Stimulated activated CD4-positive, alpha-beta T cell treated with anti-CD3 and anti-CD28 coated beads, Interleukin-12 subunit alpha, Interleukin-12 subunit beta, amount 100 ng/mL, for 24 hours (primary cell): ENCODE measurements at places on chromosomes 3 and 15.

- DNase-seq, result no peak
These were observed 44.4 kb downstream of the GAP43 start for GRCh38 chr3:115667738-115668065.

DNA sequence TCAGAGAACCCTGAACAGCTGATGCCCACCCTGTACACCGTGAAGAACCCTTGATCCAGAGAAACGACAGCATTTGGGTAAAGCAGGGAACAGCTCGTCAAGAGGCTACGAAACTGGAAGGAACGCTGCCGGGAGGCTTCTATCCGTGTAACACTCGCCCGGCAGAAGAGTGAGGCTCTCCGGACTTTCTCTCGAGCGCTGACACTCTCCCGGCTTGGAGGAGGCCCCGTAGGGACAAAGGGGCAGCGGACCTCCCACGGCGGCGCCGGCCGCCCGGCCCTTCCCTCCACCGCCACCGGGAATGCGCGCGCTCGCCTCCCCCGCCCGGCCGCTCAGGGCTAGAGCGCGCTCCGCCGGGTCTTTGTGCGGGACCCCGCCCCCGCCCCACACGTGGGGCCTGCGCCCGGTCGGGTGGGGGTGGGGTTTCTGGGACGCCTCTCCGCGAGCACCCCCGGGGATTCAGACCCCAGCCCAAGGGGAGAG lies 1.7 kb downstream of the HYAL2 start:
- peak; percentile 41 for DNase-seq

- no peak for DNase-seq
These were observed 641.6 kb upstream of the TBL1XR1 start for GRCh38 chr3:177838766-177839350.

- DNase-seq, result no peak
These were observed 100.2 kb upstream of the BOC start for GRCh38 chr3:113111011-113111707.

- no peak for DNase-seq
These were observed 913 bp upstream of the WNT7A start for GRCh38 chr3:13880811-13881156.

- no peak for DNase-seq
These were observed 235.6 kb downstream of the SV2B start for GRCh38 chr15:91335702-91336101.

GRCh38 chr15:67188551-67189218 lies 65.8 kb downstream of the AAGAB start:
- DNase-seq, result no peak

DNA sequence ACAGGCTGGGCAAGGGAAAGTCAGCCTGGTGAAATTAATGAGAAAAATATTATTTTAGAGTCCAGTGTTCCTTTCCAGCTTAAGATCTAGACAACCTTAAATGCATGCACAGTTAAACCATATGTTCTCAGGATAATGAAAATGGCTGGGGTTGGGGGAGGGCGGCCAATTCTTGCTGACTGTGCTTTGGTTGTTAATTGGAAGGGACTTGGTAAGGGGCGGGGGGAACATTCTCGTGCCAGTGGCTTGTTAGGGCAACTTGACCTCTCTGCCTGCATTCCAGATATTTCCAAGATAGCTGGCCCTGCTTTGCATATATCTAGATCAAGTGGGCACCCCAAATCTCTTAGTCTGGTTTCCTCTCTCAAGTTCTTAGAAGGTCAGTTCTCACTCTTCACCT lies 112.5 kb downstream of the TOP2B start:
- DNase-seq, result no peak

DNA sequence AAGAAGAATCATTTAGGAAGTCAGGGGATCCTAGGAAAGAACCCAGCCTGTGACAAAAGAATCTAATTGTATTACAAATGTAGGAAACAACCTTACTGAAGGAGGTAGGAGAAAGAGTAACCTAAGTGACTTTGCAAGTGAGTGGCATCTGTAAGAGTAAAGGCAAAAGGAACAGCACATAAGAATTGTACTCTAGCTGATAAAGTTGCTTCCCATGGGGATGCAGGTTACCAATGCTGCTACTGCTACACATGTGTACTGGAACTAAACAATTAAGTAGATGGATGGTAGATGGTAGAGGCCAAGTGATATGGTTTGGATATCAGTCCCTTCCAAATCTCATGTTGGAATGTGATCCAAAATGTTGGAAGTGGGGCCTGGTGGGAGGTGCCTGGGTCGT lies 60.8 kb downstream of the OSBPL10 start:
- no peak for DNase-seq

DNA sequence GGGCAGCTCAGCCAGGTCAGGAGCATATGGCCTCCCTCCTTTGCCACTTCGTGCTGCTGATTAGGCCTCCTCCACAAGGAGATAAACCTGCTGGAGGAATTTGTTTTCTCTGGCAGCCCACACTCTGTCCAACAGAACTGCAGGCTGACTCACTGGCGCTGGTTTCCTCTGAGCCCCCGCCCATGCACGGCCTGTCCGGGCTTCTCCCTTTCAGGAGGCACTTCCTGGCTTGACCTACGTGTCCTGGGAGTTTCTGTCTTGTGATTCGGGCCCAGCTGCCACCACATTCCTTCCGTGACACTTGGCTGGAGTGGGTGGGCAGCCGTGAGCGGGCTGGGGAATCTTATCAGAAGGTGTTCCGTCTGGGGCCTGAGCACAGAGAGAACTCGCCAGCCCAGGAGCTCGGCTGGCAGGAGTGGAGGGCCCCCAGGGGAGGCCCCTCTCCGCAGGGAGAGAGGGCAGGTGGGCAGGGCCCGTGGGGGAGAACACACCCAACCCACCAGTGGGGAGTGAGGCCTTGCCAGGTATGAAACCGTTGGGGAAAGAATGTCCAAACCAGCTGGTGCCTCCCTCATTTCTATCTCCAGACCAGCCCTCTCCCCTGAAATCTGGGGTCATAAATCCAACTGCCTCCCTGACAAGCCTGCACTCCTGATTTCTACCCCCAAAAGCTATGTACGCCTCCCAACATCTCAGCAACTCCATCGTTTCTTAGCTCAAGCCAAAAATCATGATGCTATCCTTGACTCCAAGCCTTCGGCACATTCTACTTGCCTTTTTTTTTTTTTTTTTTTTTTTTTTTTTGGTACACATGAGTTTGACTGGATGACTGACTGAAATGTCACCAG lies 110.6 kb upstream of the MEF2A start:
- DNase-seq, result no peak

GRCh38 chr3:32759342-32759741 lies 58.5 kb upstream of the TRIM71 start:
- no peak for DNase-seq

- no peak for DNase-seq
These were observed 866.3 kb downstream of the ROBO1 start for GRCh38 chr3:78901544-78901943.

DNA sequence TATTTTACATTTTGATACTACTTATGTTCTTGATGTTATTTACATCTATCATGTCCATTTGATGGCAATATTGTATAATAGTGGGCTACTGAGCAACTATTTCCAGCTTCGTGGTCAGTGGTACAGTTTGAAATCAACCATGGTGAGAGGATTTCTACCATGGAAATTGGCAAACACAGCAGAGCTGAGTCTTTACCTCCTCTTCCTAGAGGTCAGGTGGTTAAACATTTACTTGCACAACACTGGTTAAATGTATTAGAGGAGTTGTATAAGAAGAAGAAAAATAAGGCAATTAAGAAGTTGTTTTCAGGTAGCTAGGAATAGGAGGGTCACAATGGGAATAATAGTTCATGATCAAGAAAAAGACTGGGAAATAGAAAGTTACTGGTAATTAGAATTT lies 7.2 kb upstream of the PPM1L start:
- no peak for DNase-seq

- no peak for DNase-seq
These were observed 9.3 kb downstream of the VIPR1 start for GRCh38 chr3:42511736-42512135.

DNA sequence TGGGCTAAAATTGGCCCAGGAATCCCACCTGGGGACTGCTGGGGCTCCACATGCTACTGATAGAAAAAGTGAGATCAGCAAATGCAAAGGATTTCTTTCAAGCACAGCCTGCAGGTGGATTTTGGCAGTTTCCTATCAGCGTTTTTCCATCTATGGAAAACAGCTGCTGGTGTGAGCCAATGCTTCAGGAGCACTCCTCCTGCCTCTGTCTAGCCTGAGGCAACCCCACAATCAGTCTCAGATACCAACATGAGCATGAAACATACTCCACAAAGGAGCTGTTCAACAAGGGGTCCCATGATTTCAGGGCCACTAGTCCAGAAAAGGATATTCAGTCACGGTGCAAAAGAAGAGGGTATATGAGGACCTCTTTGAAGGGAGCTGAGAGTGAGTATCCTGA lies 311.5 kb upstream of the THBS1 start:
- no peak for DNase-seq

- no peak for DNase-seq
These were observed 12.6 kb downstream of the ALAS1 start for GRCh38 chr3:52210550-52211046.

GRCh38 chr3:105853801-105854432 lies 14.9 kb downstream of the CBLB start:
- DNase-seq, result no peak

DNA sequence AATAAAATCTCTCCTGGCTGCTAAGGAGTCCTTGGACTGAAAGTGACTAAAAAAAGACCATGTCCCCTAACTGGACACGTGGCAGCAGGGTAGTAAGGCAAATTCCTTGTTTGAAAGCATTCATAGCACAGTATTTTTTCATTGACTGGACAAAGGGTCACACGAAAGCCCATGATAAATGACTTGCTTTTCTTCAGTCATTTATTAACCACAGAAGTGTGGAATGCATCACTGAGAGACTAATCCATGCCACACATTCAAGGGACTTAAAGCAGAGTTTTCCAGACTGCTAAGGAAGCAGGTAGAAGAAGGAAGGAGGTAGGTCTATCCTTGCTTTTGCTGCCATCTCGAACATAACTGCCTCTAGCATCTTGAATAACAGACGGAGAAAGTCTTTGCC lies 31.2 kb downstream of the CASR start:
- no peak for DNase-seq

DNA sequence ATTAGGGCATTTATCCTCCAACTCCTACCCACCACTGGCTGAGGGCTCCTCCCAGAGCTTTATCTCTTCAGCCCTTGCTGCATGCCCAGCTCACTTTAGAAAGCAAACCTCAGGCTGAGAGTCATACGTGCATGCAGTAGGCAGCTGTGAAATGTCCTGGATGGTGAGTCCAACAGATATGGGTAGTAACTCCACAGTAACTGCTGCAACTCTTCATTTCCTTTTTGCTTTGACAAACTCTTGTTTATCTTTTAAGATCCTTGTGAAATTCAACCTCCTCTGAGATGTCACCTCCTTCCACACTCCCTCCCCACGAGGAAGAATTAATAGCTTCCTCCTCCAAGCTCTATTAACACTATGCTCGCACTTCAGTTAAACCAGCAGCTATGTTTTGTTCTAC lies 35.9 kb upstream of the CTNNB1 start:
- DNase-seq, result no peak

- no peak for DNase-seq
These were observed 100.9 kb downstream of the CLSTN2 start for GRCh38 chr3:140035871-140036270.

DNA sequence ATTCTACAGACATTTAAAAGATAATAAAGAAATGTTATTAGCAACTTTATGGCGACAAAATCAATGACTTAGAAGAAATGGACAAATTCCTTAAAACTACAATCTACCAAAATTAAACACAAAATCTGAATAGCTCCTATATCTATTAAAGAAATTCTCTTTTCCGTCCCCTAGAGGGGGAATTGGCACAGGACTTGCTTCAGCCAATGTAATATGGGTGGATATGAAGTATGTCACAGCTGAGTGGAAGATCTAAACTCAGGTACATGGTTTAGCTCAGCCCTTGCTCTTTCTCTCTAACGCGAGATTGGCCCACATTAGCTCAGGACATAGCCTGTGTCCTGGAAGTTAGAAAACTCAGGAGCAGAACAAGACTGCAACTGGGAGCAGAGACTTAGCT lies 79.3 kb downstream of the DNAH12 start:
- DNase-seq, result no peak

GRCh38 chr3:43958005-43958770 lies 267.4 kb downstream of the ABHD5 start:
- no peak for DNase-seq

DNA sequence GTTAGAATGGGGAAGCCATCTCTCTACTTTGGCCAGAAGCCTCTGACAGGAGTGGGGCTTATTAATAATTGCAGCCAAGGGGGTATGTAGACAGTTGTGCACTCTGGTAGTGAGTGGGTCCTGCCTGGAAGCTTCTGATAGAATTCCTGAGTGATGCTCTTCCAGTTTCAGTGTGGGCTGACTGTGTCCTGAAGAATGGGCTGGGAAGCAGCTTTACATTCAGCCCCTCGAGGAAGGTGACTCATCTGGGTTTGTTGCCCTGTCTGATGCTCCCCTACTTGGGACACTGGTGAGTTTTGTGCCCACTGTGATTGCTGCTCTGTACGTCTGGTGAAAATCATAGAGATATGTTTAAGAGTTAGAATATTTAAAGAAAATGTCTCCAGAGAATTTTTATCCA lies 444.7 kb upstream of the RBMS3 start:
- no peak for DNase-seq

- no peak for DNase-seq
These were observed 30.8 kb downstream of the ARHGEF26 start for GRCh38 chr3:154151969-154152368.

DNA sequence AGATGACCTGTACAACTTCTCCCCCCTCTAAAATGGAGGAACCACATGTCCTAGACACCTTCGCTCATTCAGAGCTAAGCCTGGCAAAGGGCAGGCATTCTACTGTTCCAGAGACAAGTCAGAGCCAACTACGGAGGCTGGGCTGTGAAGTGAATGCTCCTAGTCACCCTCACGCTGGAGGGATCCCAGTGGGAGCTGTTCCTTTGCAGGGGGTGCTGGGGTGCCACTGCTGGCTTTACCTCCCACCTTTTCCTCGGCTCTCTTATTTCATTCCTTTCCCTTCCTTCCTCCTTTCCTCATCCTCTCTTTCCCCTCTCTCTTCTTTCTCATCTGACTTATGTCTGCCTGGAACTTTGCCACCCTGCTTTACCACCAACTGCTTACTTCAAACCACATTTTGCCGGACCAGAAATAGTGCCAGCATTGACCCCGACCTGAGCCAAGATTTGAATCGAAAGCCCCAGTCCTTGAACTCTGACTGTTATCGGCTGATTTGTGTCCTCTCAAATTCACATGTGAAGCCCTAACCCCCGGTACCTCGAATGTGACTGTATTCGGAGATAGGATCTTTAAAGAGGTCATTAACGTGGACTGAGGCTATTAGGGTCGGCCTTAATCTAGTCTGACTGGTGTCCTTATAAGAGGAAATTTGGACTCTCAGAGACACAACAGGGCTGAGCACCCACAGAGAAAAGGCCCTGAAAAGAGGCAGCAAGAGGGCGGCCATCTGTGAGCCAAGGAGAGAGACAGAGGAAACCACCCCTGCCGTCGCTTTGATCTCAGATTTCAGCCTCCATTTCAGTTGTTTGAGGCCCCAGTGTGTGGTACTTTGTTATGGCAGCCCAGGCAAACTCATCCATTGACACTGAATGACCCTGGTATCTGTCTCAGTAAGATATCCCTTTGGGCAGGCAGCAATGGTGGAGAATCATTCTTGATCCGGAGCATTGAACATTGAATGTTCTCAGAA lies 31.3 kb upstream of the TBC1D21 start:
- no peak for DNase-seq

GRCh38 chr15:68442041-68442440 lies 10.1 kb upstream of the ITGA11 start:
- DNase-seq, result no peak
